ENCODE measurements at places on chromosomes 13 and 19.

DNA sequence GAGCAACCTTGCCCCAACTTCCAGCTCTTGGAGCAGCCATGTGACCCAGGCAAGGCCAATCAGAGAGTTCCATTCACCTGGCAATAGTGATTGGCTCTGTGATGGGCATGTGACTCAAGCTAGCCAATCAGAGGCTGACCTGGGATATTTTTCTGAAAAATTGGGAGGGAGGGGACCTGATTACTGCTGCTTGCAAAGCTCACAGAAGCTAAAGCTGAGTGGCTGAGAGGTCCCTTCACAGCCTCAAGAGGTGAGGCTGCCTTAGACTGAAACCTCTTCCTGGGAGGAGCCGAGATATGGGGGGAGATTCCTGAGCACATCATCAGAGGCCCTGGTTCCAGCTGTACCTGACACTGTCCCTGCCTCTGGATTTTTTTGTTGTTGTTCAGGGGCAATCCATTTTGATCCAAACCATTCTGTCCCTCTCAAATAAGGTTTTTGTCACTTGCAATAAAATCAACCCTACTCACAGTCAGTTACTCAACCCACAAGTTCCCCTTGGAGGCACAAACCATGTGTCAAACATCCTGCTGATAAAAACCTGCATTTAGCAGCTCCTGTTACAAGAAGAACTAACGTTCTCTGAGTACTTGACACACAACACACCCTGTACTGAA lies 4.8 kb downstream of the CIB3 start:
- no peak for DNase-seq

GRCh38 chr13:89920461-89920860 lies 1427.0 kb upstream of the MIR17HG start:
- no peak for DNase-seq

GRCh38 chr19:39684267-39684666 lies 20.0 kb upstream of the LGALS14 start:
- DNase-seq = no peak

GRCh38 chr19:57934820-57935665 lies at the start of gene ZNF418:
Gene ZNF418, minus strand, starts transcription at chr19:57935402. Its CDS starts 1,580 bp downstream, at chr19:57933822.
- peak; percentile 34 for DNase-seq

DNA sequence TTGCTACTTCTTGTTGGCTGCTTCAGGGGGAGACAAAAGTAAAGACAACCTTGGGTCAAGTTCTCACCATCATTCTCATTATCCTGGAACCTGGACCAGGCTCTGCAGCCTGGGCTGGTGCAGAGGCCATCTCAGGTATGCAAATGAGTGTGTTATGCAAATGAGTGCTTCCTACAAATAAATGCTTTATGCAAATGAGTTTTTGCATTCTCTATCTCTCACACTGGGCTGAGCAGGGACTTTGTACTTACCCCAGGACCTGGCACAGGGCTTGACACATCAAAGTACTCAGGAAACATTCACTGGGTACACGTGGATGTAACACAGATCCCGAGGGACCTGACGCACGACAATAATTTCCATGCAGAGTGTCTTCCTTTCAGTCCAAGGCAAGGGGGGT lies 103.0 kb downstream of the DNAJC15 start:
- no peak for DNase-seq

DNA sequence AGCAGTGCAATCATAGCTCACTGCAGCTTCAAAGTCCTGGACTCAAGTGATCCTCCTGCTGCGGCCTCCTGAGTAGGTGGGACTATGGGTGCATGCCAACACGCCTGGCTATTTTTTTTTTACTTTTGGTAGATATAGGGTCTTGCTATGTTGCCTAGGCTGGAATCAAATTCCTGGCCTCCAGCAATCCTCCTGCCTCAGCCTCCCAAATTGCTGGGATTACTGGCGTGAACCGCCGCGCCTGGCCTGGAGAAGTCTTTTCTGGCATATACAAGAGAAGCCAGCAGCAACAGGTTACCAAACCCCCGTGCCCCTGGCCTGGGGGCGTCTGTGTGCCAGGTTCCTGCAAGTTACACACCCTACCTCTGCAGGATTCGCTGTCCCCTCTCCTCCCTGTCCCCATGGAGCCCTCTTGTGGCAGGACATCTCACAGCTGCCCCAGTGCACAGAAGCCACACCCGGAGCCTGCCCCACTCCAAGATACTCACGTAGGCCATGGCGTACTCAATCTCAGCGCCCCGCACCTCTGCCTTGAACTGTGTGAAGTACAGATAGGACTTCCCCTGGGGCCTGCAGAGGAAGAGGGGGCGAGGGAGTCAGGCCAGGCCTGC lies 9.9 kb downstream of the MYDGF start:
- no peak for DNase-seq

GRCh38 chr13:59413126-59413525 lies 750.6 kb downstream of the DIAPH3 start:
- DNase-seq = no peak
